ENCODE measurements at places on chromosomes 5 and 9.

- no peak for DNase-seq
Measured at GRCh38 chr9:106110483-106110882, 416.1 kb downstream of the TMEM38B start.

- no peak for DNase-seq
Measured at GRCh38 chr5:155700333-155700732, 626.6 kb upstream of the SGCD start.

DNA sequence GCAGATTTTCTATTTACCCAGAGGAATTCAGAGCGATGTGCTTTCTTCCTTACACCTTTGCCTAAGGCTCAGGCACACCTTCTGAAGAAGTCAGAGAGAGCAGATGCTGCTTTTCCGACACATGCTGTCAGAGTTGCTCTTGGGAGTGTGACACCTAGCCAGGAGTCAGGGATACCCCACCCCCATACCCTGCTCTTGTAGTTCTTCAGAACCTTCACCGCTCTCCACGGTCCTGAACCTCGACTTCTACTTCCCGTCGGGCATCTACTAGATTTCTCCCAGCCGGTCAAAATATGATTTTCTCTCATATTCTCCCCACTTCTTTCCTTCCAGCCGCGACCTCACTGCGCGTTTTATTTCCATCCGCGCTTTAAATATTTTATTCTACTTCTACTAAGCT, 1.7 kb downstream of the GRIN3A start:
- no peak for DNase-seq

DNA sequence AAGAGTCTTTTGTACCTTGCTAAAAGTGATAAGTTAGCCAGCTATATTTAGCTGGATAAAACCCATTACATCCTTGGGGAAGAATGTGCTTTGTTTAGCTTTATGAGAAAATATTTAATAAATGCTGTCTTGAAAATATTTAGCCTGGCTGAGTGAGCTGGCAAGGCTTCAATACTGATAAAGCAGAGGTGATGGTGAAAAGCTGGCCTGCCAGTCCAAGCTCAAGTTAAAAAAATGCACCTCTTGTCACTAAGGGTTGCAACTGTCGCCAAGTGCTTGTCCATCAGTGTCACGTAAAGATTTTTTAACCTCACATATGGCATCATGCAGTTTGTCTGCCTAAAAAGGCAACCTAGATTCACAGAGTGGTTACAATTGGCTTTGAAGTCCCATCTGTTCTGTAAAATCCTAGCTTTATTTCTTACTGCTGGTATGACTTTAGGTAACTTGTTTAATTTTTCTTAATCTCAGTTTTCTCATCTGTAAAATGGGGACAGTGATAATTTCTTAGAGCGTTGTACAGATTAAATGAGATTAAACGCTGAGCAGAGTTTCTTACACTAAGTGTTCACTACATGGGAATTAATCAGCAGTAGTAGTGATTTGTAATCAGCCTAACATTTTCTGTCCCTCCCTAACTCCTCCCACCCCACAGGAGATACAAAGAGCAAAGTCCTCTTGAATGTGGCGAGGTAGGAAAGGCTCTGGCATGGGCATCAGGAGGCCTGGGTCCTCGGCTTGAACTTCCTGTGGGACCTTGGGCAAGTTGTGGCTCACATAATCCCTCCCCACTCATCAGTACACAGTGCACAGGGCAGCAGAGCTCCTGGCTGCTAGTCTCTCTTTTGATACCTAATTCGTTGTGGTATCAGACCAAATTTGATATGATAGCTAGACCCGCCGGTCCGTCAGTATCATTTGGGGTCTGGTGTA, 48.7 kb downstream of the PIK3R1 start:
- no peak for DNase-seq

DNA sequence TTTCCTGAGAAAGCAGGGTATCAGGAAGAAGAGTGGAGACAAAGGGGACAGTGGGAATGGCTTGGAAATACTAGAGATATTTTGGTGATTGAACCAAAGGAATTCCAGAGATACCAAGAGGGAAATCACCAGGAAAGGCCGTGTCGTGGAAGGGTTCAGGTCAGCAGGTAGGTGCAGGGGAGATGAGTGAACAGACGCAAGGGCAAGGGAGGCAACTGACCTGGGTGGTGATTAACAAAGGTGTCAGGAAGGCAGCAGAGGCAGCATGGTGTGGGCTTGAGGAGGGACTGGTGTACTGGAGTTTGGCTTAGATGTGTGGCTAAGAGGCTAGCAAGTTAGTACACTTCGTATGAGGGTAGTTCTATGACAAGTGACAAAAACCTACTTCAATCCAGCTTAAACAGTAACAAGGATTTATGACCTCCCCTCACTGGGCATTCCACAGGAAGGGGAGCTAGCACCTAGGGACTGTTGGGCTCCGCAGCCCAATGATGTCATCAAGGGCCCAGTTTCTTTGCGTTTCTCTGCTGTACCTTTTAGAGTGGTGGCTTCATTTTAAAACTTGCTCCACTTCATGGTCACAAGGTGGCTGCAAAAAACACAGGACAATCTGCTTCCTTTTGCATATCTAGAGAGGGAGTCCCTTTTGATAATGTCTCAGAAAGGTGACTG, 37.0 kb downstream of the INIP start:
- DNase-seq = no peak

DNA sequence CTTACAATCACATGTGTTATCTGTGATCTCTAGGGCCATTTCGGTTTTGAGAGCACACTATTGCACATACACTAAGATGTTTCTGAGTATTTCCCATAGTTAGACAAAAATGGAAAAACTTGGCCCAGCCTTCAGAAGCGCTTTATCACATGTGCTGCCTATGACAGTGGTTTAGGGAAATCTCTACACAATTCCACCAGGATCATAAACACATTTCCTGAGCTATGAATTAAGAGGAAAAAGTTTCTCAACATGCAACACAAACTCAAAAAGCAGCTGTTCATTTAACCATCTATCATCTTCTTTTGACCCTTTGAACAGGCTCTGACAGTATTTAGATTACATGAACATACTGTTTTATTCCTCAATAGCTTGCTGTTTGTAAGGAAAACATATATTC, 15.1 kb downstream of the FGF1 start:
- DNase-seq = no peak

GRCh38 chr5:37938076-37938852, 98.4 kb upstream of the GDNF start:
- DNase-seq = no peak

GRCh38 chr5:96852759-96853158, 23.5 kb upstream of the ERAP2 start:
- no peak for DNase-seq

- no peak for DNase-seq
Measured at GRCh38 chr5:145780982-145781381, 54.2 kb downstream of the PRELID2 start.

Data from activated effector memory CD4-positive, alpha-beta T cell treated with Interleukin-2 at 50 U/mL for 16 hours (primary cell).